ENCODE measurements at places on chromosomes 6 and 20. TPM values are rescaled to one million over a fixed set of nuclear protein-coding genes. Genes with fewer than 3 reads are reported as not detected.

The PHACTR1 gene
- total RNA-seq, result not detected

The LTA gene
- total RNA-seq, result 173 TPM

The ABHD16A gene
- 19.9 TPM for total RNA-seq

The GPX5 gene
- total RNA-seq, result not detected

The TMEM170B gene
- 0.40 TPM for total RNA-seq

The HSF2 gene
- 22.0 TPM for total RNA-seq

The WFDC2 gene
- total RNA-seq, result 0.83 TPM

The CTAGE9 gene
- not detected for total RNA-seq

The PGC gene
- not detected for total RNA-seq

The STK4 gene
- 116 TPM for total RNA-seq

The SLC32A1 gene
- total RNA-seq, result not detected

The SNX14 gene
- total RNA-seq, result 18.8 TPM

The ULBP3 gene
- total RNA-seq, result not detected

The KHDC1L gene
- total RNA-seq, result not detected

The TBXT gene
- total RNA-seq, result not detected

The SIGLEC1 gene
- 0.02 TPM for total RNA-seq

The MACROD2 gene
- total RNA-seq, result not detected

The MAS1 gene
- not detected for total RNA-seq

The DDO gene
- total RNA-seq, result not detected

The LTB gene
- 50.5 TPM for total RNA-seq

The SMLR1 gene
- not detected for total RNA-seq

The PACRG gene
- not detected for total RNA-seq
